Cerebellar nuclear complex (tissue), 1 donor: ENCODE measurements at places on chromosomes 4 and X.

DNA sequence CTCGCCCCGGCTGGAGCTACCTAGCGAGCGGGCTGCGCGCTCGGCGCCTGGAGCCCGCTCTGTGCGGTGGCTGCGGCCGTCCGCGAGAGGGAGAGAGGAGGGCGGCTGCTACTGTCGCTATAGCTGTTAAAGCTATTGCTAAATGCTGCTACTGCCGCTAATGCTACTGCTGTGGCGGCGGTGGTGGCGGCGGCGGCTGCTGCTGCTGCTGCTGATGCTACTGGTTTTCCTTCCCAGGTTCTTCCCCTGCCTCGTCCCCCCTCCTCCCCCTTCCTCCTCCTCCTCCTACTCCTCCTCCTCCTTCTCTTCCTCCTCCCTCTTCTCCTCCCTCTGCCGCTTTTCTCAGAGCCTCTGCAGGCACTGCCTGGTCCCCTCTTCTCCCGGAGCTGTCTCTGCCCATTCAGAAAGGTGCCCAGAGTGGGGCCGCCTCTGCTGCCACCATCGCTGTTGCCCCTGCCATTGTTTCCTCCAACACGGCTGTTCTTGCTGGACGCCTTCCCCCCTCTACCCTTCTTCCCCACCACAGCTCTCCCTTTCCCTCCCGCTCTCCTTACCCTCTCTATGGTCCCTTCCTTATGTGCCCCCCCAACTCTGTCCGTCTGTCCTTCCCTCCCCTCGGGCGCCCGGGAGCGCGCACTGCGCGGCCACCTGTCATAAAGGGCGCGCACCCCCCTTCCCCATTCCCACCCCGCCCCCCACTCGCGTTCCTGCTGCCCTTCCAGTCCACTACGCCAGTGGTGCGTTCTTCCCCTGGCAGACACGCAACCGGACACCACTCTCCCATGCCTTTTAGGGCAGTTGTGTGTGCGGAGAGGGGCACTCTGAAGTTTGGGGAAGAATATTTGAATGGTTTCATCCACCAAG is at the start of gene NEXMIF:
Gene NEXMIF (minus strand): TSS at position 228 of the 864 bp plus-strand sequence.
- DNase-seq: no peak

DNA sequence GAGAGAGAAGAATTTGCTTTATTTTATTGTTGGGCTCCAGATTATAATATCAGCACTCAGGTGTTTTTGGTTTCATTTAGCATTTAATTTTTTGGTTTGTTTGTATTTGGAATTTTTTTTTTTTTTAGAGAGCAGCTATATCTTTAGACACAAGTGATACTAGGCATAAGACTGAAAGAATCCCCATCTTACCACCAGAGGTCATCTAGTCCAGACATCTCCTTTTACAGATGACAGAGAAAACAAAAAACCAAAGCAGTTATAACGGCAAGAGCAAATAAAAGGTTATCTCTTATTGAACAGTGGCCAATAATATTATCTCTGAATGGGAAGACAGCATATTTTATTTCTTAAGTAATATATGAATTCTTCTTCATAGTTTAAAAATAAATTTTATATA is 22.8 kb downstream of the USP38 start:
- no peak for DNase-seq

- DNase-seq: no peak
These were observed 2.3 kb downstream of the S100P start for GRCh38 chr4:6695660-6696610.

GRCh38 chrX:20325786-20326388 is 59.2 kb upstream of the RPS6KA3 start:
- no peak for DNase-seq

GRCh38 chrX:147803948-147804347 is 107.8 kb upstream of the FMR1 start:
- DNase-seq: no peak

GRCh38 chr4:177485528-177485927 is 43.3 kb upstream of the AGA start:
- no peak for DNase-seq

DNA sequence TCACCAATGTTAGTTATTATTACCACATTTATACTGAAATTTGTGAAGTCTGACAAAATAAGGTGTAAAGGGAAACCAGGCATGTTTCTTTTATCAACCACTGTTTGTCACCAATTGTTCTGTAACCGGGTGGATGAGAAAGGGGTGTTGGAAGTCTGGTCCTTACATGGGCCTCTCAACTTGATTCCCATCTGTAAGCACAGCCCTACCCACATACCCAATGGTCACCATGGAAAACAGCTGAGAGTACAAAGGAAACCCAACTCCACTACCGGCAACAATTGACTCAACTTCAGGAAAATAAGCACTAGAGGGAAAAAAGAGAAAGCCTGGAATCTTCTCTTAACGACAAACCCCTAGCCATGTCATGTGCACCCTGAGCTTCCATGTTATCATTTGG is 70.8 kb upstream of the PTCHD1 start:
- no peak for DNase-seq

GRCh38 chrX:115563633-115564162 is 2.7 kb downstream of the PLS3 start:
- DNase-seq: no peak

- DNase-seq: no peak
These were observed 18.7 kb downstream of the NAT8L start for GRCh38 chr4:2077537-2078460.

DNA sequence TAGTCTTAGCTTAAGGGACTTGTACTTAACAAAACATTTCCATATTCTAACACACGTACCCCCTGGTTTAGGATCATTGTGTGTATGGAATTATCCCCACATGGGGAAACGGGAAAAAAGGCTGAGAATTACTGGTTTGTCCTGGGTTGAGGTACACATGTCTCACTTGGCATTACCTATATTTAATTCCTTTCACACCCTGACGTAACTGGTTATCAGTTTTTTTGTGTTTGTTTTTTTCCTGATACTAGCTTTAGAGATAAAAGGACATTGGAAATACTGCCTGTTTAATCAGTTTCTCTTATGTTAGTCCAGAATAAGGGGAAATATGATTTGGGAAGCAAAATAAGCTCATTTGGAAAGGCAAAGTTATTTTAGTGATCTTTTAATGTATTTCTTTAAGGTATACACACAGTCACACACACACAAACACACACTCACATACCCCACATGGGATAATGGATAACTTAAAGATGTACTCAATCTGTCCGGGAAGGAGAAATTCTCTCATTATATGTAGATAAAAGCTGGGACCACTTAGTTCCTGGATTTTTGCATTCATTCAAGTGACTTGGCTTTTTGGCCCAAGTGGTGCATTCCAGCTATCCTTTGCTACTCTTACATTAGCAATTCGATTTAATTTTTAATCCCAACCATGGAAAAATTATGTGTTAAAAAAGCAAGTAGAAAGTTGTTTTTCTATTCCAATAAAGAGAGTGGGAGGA is 13.0 kb downstream of the SEPTIN11 start:
- no peak for DNase-seq

GRCh38 chr4:17701882-17702281 is 79.5 kb downstream of the FAM184B start:
- no peak for DNase-seq

DNA sequence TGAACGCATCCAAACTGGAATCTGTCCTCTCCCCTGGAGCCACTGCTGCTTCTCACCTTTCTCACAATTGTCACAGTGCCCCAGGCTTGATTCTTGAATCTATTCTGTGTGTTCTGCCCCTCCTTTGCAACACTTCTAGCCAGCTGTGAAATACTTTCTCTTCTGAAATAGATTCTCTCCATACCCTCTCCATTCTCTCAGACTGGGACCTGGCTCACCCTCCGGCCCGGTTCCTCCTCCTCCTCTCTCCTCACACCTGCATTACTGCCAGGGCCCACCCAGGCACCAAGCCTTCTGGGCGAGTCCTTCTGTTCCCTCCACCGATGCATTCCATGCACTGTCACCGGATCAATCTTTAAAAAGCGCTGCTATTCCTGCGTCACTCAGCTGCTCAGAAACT is 336.1 kb downstream of the UNC5C start:
- no peak for DNase-seq

DNA sequence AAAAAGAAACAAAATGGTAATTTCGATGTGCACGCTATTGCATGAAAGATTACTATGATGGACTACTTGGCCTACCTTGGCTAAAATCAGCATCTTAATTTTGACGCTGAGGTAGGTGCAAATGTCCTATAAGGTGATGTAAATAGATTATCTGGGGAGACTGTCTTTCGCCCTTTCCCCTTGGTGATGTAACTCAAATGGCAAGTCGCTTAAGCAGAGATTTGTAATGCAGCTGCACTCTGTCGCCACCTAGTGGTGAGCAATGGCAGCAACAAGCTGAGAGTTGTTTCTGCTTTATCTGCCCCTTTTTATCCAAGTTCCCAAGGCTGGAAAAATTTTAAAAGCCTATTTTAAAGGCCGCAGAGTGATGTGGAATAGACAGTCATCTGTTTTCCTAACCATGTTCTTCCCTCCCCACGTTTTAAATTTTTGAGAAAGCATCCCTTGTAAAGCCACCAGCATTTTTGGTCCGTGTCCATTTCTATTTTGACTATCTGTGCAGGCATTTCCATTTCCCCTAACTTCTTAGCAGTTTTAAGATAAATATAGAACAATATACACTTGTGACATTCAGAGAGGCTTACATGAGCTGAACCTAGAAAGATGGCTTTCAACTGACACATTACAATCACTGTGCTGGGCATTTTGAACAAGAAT is 62.4 kb upstream of the PDLIM3 start:
- no peak for DNase-seq

- no peak for DNase-seq
These were observed 9.3 kb downstream of the CETN2 start for GRCh38 chrX:152821145-152821765.

- no peak for DNase-seq
These were observed 17.0 kb upstream of the MAPK10 start for GRCh38 chr4:86376850-86377249.

GRCh38 chr4:110637408-110638088 is 14.7 kb upstream of the PITX2 start:
- no peak for DNase-seq

- no peak for DNase-seq
These were observed 49.6 kb downstream of the MAP7D2 start for GRCh38 chrX:20066968-20067708.

DNA sequence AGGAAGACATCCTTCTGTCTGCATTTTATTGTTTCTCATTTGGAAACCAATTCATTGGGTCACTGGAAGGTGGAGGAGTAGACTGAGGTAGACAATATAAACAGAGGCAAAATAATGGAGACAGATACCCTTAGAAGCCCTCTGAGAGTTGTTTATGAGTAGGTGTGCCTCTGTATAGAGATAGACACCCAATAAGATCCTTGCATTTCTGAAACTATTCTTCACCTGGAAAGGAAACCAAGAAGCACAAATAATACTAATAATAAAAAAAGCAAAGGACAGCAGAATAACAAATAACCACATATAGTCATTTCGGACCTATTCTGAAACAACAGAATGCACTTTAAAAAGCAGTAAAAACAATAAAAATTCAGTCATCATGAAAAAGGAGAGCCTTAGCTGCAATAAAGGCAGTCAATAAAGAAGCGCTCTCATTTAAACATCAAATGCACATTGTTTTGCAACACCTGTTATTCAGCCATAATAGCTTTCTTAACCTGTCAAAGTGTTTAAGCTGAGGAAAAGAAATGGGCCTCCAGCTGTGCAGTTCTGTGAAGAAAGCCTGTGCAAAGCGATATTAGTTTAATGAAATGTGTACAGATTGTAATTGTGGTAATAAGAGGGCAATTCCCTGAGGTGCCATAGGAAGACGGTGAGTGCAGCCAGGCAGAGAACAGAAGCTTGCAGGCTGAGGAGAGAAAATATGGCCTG is 904.2 kb downstream of the STPG2 start:
- no peak for DNase-seq

DNA sequence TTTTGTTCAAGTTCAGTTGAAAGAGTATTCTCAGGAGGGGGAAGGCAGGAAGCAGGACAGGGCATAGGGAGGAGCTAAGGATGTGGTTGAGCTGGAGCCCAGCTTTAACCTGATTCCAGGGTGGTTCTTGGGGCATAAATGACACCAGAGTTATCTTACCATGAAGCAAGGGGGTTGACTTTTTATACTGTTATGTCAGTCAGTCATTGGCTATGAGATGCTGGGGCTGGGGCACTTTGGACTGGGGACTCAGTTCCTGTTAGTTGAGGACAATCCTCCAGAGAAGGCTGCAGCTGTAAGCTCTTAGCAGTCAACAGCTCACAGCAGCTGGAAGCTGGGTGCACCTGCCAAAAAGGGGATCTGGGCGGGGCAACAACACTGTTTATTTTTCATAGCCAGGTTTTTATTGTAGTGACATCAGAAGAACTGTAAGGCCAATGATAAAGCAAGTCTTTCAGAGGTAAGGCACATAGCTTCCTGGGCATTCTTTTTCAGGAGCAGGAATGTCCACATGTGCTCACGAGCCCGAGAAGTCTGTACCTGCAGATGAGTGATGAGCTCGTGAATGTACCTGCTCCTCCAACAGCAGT is 78.5 kb downstream of the MID1IP1 start:
- no peak for DNase-seq

- DNase-seq: no peak
These were observed 261.2 kb upstream of the GPC4 start for GRCh38 chrX:133676344-133677122.

GRCh38 chrX:3124031-3124430 is 82.8 kb downstream of the ARSF start:
- DNase-seq: no peak

DNA sequence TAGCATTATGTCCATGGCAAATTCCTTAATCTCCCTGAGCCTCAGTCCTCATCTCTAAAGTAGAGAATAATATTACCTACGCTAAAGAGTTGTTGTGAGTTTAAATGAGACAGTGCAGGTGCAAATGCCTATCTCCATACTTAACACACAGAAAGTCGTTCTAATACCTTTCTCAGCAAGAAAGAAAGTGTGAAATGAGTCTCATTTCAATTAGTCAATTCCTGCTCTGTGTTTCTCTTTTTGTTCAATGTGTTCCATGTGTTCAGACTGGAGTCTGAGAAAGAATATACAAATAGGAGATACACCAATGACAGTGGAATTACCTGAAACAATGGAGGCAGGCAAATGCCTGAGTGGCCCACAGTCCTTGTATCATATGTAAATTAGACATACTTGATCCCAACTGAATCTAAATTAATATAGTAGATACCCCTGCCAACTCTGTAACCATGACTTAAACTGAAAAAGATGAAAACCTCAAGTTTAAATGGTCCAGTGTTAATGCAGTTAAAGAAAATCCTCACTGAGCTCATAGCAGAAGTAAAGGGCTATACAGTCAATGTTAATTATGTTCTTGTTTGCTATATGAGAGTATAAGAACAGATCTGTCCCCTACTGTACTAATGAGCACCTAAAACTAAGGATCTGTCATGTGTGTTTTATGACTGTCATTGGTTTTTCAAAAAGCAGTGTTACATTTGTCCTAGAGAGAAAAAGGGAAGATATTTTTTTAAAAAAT is 68.2 kb downstream of the GPC3 start:
- DNase-seq: no peak
